ENCODE measurements at places on chromosomes 1 and 21.
A peak's percentile ranks its signal among the peaks of the same experiment; 100 is the strongest.

DNA sequence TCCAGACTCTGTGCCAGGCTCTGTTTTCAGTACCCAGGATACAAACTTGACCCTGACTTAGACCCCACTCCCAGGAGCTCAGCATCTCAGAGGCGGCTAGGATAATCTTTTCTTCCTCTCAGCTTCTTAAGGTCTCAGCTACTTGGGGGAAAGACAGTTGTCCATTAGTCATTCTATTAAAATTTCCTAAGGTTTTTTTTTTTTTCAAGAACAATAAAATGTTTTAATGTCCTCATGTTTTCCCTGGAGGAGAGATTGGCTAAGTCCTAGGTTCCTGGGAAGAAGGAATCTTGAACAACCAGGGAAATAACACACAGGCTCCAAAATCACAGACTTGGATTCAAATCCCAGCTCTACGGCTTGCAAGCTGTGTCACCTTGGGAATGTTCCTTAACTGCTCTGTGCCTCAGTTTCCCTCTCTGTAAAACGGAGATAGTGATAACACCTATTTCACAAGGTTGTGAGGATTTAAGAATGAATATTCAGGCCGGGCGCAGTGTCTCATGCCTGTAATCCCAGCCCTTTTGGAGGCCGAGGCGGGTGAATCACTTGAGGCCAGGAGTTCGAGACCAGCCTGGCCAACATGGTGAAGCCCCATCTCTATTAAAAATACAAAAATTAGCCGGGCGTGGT is 33.0 kb downstream of the CDK18 start:
- DNase-seq, result no peak

DNA sequence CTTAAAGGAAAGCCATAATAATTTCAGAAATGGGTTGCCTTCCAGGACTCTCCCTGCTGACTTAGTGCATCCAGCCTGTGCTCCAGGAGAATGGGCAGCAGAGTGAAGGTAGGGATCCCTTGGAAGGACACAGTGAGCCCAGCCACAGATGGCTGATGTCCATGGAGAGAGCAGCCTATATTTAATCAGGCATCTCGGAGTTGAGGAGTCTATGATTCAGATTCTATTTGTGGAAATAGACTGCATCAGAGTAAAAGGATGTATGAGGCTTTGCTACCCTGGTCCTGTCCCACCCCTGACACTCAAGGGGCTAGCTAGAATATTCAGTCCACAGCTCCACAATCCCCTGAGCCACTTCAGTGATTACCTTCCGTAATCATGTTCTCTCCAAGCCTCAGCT is 43.8 kb upstream of the PBX1 start:
- DNase-seq, result no peak

- DNase-seq, result peak; percentile 98
Measured at GRCh38 chr1:22039594-22040285, 12.8 kb upstream of the CDC42 start.

DNA sequence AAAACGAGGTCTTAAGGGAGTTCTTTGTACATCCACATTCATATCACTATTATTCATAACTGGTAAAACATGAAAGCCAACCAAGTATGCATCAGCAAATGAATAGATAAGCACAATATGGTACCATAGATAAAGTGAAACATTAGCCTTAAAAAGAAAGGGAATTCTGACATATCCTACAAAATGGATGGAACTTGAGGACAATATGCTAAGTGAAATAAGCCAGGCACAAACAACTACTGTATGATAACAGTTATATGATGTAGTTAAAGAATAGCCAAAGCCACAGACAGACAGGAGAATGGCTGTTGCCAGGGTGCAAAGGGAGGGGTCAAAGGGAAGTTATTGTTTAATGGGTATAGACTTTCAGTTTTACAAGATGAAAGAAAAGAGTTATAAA is 148.9 kb downstream of the EIF4G3 start:
- DNase-seq, result no peak

DNA sequence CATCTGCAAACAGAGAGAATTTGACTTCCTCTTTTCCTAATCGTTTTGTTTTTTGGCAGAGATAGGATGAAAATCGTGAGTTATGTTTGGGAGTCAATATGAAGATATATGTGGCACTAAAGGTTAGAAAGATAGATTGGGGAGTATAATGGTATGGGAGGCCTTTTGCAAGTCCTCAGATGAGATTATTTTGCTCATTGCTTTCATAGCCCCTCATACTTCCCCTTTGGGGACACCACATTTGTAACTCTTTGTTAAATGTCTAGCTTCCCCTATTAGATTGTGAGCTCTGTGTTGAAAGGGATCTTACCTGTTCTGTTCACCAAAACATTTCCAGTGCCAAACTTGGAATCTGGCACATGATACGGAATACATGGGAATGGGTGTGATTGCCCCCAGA is 30.2 kb downstream of the RAVER2 start:
- DNase-seq, result no peak

DNA sequence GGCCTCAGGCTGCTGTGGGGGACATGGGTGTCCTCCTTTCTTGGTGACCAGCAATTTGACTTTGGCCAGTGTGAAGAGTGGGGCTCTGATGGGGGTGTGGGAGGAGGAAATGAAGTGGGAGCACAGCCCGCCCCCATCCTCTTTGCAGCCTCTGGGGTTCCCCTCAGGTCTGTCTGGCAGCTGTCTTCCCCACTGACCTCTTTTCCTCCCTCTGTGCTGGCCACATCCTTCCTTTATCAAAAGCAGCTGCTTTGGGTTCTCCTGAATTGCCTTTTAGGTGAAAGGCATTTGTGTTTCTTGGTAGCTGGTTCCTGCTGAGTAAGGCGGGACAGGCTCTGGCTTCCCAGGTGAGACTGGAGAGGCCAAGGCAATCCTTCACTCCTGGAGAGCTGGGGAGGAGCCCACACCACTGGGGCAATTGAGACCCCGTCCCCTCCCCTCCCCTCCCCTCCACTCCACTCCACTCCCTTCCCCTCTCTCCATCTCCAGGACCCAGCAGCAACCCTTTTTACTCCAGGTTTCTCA is 24.9 kb downstream of the PCAT6 start:
- peak; percentile 21 for DNase-seq

DNA sequence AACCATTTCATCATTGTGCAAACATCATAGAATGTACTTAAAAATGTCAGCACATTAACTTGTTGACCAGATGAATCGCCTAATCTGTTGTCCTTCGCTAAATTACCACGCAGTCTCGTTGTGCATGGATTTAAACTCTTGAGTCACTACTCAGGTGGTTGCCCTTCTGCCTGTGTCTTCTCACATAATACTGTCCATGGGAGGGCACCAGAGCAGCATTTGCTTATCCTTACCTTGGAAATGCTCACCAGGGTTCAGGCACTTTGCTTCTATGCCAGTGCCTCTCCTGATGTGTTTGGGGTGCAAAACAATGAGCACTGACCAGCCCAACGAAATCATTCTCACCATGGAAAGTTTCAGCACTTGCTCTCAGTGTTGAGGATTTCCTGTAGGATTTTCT is 559.9 kb downstream of the RWDD3 start:
- DNase-seq, result no peak

GRCh38 chr1:1344655-1345361 is 4.4 kb downstream of the DVL1 start:
- no peak for DNase-seq

DNA sequence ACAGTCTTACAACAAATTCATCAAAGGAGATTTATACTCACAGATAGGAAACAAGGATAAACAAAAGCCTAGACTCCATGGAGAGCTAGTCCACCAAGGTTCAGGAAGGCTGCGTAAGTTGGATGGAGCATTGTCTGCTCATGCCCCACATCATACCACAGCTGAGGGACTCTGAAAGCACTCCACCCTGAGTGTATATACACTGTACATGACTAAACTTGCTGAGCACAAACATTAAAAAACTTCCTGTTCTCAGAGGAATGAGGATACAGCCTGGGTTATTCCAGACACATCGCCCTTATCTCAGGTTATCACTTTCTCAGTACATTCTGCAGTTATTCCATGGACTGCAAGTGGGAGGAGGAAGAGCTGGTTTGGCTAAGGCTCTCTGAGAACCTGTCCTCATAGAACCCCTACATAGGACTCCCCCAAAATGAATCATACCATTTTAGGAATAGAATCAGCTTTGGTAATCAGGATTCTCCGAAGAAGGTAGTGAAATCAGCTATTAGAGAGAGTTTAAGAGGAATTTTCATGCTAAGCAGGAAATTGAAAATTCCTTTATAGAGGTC is 58.0 kb upstream of the PRMT6 start:
- no peak for DNase-seq

DNA sequence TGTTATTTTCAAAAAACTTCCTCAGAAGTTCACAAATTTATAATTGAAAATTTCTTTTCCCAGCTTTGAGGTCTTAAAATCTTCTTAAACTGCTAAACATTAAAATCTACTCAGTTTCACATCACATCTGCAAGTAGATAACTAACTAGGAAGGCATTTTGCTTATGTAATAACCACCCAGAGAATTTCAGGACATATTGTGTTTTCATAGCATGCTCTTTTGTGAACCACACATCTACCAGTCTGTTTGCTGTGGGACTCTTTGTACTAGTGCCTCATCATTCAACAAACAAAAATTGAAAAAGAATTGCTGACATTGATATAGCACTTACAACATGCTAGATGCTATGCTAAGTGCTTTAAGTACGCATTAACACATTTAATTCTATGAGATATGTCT is 31.6 kb upstream of the C1orf146 start:
- no peak for DNase-seq

GRCh38 chr1:211483896-211484612 is 7.9 kb downstream of the RD3 start:
- no peak for DNase-seq

- no peak for DNase-seq
Measured at GRCh38 chr1:109932679-109933078, 22.0 kb downstream of the CSF1 start.

- DNase-seq, result no peak
Measured at GRCh38 chr1:35524106-35524505, 33.1 kb downstream of the KIAA0319L start.

DNA sequence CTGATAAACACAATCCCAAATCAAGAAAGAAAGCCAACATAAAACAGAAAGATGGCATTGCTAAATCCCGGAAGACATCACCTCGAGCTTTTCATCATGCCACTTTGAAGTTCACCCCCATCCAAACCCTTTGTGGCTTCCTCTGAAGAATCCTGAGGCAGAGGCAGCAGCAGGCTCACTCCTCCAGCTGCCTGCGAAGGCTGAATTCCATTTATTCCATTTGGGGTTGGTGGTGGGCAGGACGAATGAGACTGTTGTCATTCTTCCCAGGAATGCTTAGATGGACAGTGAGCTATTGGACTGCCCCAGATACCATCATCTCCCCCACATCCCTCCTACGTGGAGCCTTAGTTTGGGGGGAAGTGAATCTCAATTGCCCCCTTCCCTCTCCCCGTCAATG is 437.5 kb downstream of the SMYD3 start:
- no peak for DNase-seq

DNA sequence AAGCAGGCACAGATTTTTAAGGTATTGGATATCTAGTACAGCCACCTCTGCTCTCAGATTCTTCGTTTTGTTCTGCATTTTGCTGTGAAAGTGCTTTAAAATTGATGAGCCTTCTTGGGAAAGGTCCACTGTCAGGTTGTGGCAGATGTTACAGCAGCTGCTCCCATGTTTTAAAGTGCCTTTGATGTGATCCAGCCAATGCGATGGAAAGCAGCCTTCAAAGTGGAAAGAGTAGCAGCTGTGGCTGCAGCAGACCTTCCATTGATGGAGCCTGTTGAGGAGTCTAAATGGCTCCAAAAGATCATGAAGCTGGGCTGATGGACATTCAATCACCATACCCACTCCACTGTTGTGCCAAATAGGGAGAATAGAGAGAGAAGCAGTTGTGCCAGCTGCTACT is 816.9 kb downstream of the PLA2G4A start:
- DNase-seq, result no peak

DNA sequence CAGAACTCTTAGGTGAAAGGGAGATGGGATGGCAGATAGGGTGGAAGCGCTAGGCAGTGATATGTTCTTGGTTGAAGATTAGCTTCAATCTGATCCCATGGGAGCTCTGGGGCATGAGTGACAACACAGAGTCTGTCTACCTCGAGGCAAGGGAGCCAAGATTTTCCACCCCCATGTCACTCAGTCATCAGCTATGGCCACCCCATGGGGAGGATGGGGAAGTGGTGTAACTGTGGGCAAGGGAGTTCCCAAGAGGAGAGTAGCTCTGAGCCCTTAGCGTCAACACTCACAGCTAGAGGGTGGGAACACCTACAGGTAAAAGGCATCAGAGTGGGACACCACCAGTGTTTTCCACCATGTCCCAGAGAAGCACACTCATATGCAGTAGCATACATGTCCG is 30.3 kb upstream of the C1QA start:
- DNase-seq, result no peak

GRCh38 chr1:108848806-108849205 is 8.1 kb downstream of the AKNAD1 start:
- DNase-seq, result no peak

DNA sequence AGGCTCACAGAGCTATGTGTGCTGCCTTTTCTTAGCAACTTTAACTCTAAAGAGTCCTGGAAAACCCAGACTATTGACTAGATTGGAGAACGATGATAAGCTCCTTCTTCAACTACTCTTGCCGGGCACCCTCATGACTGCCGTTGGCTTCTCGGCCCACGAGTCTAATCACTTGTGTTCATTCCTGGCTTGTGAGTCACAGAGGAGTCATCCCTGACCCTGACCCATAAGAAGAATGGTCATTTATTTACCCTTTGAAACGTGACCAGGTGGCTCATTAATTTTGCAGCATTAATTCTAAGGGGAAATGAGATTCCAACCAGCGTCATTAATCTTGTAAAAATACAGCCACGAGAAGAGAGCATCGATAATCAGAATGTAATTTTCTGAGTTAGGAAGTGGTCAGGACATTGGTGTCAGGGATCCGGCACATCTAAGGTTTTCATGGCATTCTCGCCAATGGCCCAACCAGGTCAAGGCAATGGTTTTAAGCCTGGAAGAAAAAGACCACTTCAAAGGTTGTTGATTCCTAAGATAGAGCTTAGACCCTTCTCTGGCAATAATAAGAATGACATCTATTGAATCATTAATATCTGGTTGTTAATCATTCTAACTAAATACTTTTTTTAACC is 183.6 kb upstream of the RUNX1 start:
- DNase-seq, result no peak

GRCh38 chr1:223742856-223743517 is 30.6 kb downstream of the CAPN2 start:
- DNase-seq, result no peak

GRCh38 chr21:36255663-36256062 is 64.3 kb upstream of the MORC3 start:
- DNase-seq, result no peak

GRCh38 chr1:54273795-54274163 is 73.8 kb downstream of the MRPL37 start:
- DNase-seq, result no peak

- no peak for DNase-seq
Measured at GRCh38 chr1:212982430-212983152, 32.2 kb downstream of the VASH2 start.

GRCh38 chr1:211347077-211347844 is 20.6 kb downstream of the TRAF5 start:
- no peak for DNase-seq

GRCh38 chr1:177355575-177355974 is 184.8 kb downstream of the BRINP2 start:
- DNase-seq, result no peak

GRCh38 chr21:27244776-27245175 is 277.9 kb upstream of the ADAMTS5 start:
- no peak for DNase-seq

GRCh38 chr1:85275701-85276214 is 674 bp downstream of the BCL10 start:
- no peak for DNase-seq

GRCh38 chr1:204545202-204545601 is 29.0 kb downstream of the MDM4 start:
- no peak for DNase-seq

- no peak for DNase-seq
Measured at GRCh38 chr1:207702317-207702716, 49.5 kb upstream of the CD46 start.

Measured in T-helper 1 cell (primary cell).